ENCODE measurements at places on chromosomes 7 and 10.
A peak's percentile ranks its signal among the peaks of the same experiment; 100 is the strongest.

GRCh38 chr7:115417662-115418061 lies 495.8 kb downstream of the MDFIC start:
- DNase-seq: no peak

GRCh38 chr10:86664341-86665217 lies 3.7 kb upstream of the LDB3 start:
- no peak for DNase-seq

DNA sequence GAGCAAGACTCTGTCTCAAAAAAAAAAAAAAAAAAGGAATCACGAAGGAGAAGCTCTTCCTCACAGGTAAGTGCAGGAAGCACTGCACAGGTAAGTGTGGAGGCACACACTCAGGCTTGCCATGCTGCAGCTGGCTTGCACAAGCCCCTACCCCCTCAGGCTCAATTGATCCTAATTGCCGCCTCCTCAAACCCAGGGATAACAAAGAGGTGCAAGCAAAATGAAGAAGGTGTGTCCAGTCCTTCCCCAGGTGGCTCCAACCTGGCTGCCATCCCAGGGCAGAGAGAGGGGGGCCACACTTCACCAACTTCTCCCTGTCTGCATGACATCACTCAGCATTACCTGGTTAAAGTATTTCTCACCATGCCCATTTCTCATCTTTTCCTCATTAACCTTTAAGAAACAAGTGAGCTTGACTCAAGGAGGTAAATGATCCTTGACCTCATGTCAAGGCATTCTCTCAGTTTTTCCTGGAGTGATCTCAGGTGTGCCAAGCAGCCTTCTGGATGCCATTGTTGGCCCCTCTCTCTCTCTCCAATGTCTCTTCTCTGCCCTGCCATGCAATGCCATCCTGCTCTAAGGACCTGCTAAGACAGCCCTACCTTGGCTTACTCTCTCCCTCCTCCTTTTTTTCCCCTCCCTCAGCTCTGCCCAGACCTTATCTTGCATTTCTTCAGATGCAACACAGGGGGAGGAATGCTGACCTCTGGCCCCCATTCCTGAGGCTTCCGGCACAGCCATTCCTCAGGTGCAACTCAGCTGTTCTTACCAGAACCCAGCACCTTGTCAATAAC lies 13.0 kb upstream of the TRPV6 start:
- DNase-seq: no peak

DNA sequence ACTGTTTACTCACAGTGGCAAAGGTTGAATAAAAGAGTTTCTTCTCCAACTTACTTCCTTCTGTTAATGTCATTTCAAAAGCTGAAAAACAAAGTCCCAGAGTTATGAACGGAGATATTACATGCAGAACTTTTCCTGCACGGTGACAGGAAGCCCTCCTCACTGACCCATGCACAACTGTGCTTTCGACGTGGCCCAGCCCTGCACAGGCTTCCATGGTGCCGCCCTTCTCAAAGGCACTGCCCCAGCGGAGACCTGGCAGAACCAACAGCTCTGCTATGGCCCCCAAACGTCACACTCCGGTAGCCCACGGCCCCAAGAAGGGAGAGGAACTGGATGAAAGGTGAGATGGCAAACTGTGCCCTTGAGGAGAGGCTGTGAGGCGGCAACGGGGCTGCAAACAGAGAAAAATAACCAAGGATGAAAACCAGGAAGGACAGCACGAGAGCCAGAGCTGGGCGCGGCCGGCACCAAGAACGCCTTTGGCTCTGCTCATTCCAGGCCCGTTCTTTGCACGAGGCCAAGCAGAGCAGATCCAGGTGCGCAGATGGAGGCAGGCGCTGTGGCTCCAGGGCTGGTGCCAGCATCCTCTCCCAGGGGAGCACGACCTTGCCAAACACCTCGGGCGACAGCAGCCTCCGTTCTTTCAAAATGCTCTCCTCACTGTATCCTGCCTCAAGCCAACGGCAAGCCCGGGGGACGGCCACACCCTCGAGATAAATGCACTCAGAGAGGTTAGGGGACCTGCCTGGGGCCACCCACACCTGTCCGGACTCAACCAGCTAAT lies 7.0 kb upstream of the FUOM start:
- DNase-seq: no peak

DNA sequence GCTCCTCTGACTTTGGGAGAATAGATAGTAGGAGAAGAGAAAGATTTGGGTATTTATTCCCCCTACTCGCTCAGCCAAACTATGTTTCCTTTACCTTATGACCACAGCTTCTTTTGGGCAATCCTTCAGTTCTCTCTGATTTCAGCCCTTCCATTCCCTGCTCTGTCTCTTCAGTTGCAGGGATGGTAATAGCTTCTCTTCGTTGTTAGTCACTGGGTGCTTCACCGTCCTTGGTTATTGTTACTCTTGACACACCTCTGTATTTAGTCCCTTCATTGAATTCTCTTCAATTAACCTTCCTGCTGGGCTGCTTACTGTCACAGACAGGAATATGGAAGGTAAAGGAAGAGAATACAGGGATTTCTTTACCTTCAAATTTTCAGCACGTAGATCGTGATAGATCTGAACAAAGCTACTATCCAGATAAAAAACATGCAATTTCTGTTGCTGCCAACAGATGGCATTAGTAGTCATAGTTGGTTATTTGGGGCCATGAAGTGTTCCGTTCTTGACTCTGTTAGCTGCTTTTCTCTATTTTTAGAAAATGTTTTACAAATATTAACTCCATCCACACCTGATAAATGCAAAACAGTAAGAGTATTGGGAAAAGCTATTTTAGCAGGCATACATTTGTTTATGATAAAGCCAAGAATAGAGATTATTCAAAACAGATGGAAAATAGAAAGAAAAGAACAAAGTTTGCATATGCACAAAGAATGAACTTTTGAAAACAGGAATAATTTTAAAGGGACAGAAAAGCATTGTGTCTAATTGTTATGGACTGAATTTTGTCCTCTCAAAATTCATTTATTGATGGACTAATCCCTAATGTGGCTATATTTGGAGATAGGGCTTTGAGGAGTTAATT lies 14.0 kb upstream of the PTTG1IP2 start:
- peak; percentile 57 for DNase-seq

- no peak for DNase-seq
Measured at GRCh38 chr10:17880601-17881000, 71.1 kb upstream of the SLC39A12 start.

- DNase-seq: no peak
Measured at GRCh38 chr10:91249700-91250099, 29.2 kb downstream of the PCGF5 start.

GRCh38 chr10:19449860-19450259 lies 366.4 kb upstream of the PLXDC2 start:
- no peak for DNase-seq

GRCh38 chr10:56722912-56723311 lies 361.9 kb upstream of the ZWINT start:
- DNase-seq: no peak

DNA sequence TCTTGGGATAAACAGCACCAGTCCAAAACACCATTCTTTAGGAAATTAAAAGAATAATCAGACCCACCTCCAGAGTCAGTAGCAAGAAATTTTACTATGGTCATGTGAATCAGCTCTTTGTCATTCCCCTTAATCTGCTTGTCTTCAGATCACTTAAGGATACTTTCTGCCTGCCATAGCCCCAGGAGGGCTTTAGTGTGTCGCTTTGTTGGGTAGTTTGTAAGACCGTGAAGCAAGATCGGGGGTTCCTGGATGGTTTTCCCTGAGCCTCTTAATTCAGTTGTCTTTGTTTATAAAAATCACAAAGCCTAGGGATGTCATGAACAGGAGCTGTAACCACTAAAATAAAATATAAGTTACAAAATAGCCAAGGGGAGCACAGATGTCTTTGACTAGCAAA lies 223.6 kb downstream of the RELN start:
- no peak for DNase-seq

DNA sequence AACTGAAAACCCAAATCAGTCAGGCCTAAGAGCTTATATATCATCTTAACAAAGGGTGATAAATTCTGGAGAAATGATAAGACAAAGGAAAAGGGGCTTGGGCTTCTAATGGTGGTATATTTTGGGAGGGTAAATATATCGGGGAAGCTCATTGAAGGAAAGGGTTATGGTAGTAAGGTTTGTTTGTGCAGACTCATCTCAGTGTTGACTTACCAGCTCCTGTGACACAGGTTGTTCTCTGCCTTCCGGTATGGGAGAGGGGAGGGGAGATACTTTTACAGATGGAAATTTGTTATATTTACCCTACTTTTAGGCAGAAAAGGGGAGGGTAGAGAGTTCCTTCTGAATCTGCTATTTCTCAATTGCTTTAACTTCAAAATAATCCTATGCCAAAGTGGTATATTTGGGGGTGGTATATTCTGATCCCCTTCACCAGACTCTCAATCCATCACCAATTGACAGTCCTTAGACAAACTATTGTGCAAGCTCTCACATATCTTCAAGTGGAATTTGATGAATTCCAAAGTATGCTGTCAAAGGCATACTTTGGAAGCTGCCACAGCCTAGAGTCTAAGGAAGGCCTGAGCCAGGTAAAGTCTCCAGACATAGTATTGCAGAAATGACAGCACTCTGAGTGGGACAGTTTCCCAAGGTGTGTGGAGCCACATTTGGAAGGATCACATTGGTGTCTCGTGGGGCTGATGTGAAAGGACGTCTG lies 13.3 kb upstream of the PAPSS2 start:
- DNase-seq: no peak

- DNase-seq: no peak
Measured at GRCh38 chr7:101556453-101556968, 72.6 kb downstream of the MYL10 start.

DNA sequence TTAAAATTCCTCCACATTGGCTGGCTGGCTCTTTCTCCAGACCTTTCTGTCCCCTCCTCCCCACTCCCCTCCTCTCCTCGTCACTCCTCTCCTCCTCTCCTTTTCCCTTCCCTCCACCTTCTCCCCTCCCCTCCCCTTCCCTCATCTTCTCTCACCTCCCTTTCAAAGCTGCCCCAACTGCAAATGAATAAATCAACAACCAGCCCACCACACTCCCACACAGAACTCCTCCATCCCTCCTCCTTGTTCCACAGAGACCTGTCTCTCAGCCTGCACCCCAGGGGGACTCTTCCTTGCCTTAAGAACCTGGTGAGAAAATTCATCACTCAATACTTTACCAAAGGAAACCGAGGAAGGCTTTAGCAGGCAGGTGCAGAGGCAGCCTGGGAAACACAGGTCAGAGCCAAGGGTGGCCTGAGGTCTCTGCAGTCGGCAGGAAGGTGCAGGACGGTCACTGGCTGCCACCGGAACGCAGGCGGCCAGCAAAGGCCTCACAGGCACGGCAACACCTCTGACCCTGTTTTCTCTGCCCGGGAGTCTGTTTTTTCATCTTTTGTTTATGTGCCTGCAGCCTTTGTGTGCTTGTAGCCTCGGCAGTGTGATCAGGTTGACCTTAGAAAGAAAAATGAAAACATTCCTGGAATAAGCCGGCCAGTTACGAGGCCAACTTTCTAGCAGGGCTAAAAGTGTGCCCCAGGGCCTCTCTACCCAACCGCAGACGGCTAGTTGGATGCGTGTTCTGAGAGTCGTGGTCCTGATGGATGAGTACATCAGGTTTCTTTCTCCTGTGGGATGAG lies 207.6 kb upstream of the KLF6 start:
- DNase-seq: no peak

DNA sequence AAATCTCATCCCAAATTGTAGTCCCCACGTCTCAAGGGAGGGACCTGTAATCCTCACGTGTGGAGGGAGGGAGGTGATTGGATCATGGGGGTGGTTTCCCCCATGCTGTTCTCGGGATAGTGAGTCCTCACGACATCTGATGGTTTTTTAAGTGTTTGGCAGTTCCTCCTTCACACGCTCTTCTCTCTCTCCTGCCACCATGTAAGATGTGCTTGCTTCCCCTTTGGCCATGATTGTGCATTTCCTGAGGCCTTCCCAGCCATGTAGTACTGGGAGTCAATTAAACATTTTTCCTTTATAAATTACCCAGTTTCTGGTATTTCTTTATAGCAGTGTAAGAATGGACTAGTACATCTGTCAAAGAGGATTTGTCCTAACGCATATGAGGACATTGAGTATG lies 59.5 kb downstream of the RGS10 start:
- no peak for DNase-seq

GRCh38 chr7:21962677-21963076 lies 17.0 kb upstream of the CDCA7L start:
- no peak for DNase-seq

DNA sequence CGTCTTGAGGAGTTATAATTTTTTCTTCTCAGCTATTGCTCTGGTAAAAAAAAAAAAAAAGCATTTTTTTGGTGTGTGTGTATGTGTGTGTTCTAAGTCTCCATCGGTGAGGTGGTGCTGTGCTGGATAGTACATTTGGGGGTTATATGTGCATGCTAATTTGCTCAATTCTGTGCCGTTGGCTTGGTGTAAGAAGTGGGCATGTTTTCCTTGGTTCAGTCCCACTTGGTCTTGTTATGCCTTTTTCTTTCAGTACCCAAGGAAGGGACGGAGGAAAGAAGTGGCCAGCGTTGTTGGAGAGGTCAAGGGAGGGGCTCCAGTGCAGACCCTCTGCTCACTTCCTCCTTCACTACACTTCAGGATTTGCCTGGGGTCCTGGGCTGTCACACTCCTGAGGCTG lies 20.4 kb downstream of the LRMDA start:
- no peak for DNase-seq

GRCh38 chr7:38168890-38169570 lies 9.0 kb upstream of the STARD3NL start:
- DNase-seq: no peak

DNA sequence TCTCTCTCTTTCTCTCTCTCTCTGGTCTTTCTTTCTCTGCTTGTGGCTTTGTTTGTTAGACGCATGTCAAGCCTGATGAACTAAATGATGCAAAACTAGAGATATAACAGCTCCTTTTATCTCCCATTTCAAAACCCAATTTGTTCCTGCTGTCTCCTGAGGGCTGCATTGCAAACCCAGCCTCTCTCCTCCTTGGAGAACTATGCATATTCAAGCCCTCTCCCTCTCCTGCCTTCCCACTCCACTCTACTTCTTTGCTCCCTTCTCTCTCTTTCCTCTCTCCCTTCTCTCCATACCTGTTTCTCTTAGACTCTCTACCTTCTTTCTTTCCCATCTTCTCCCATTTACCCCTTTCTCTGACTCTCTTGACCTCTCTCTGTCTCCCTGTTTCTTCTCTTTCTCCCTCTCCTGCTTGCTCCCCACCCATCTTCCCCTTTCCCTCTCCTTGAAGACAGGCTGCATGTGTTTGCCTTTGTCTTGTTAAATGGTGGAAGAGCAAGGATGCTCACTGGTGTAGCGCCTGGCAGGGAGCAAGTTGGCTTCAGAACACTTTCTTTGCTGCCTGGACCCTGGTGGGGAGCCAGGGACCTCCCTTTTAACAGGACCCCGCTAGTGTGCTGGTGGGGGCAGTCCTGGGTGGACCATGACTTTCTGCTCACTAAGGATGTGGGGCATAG lies 142.9 kb downstream of the CDH23 start:
- no peak for DNase-seq

Data from CD4-positive, alpha-beta T cell treated with Interleukin-2 at 100 ng/mL for 4 hours (primary cell).